ENCODE measurements at places on chromosomes 7 and 10.

DNA sequence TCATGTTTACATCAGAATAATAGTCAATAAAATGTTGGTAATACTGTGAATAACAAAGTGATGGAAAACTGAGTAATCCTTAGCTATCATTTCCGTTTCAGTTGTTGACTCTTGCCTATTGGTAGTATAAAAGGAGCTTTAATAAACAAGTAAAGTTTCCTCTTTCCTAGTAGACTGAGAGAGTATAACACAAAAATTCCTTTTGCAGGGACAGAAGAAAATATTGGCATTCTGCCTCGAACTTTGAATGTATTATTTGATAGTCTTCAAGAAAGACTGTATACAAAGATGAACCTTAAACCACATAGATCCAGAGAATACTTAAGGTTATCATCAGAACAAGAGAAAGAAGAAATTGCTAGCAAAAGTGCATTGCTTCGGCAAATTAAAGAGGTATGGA is 9.4 kb downstream of the KIF20B start:
- DNase-seq: no peak

DNA sequence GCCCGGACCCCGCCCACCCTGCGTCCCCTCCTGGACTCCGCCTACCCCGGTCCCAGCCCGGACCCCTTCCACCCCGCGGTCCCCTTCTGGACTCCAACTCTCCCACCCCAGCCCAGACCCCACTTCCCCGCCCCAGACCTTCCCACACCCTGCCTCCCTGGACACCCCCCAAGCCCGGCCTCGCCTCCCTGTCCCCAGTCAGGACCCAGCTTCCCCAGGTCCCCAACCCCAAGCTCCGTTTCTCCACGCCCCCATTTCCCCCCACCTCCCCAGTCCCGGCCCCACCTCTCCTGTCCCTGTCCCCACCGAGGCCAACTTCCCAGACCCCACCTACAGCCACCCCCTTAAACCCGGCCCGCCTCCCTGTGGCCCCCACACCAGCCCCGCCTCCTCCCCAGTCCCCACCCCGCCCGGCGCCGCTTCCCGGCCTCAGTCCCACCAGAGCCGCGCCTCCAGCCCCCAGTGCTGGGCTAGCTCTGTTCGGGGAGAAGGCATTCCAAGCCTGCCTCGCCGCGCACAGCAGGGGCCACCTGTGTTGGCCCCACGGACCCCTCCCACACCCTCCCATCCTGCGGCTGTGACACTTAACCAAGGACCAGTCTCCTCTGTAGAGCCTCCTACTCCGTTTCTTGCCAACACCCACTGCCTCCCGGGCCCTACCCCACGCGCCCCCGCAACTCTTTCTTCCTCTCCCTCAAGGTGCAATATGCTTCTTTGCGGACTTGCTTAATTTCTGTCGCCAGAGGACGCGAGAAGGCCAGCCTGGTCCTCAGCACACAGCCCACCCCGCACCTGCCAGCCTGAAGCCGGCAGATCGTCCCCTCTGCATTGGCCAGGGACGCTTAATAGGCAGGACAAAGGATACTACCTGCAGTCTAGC is 736 bp upstream of the ITIH5 start:
- peak; percentile 26 for DNase-seq

DNA sequence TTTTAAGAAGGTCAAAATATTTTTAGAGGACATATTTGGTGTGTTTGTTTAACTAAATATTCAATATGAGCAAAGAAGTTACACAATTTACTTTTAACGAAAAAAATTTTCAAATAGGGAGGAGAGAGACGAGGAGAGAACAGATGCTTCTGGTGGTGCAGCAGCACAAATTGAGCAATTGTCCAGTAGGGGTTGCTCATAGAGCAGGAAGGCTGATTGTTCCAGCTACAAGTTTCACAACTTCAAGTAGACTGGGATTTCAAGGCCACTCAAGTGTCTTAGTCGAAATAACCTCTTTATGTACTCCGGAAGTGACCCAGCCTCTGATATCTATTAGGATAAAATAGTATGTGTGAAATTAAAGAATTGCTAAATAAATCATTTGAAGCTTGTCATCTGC is 197.9 kb downstream of the HDAC9 start:
- peak; percentile 11 for DNase-seq

- DNase-seq: no peak
These were observed 38.2 kb downstream of the TNS3 start for GRCh38 chr7:47543714-47544113.

- DNase-seq: no peak
These were observed 15.6 kb downstream of the PWWP2B start for GRCh38 chr10:132412316-132413192.

GRCh38 chr7:47216439-47216838 is 365.5 kb downstream of the TNS3 start:
- no peak for DNase-seq

GRCh38 chr10:22436893-22437619 is 91.8 kb downstream of the SPAG6 start:
- DNase-seq: peak; percentile 86

- no peak for DNase-seq
These were observed 239.0 kb downstream of the SFMBT2 start for GRCh38 chr10:7171825-7172224.

DNA sequence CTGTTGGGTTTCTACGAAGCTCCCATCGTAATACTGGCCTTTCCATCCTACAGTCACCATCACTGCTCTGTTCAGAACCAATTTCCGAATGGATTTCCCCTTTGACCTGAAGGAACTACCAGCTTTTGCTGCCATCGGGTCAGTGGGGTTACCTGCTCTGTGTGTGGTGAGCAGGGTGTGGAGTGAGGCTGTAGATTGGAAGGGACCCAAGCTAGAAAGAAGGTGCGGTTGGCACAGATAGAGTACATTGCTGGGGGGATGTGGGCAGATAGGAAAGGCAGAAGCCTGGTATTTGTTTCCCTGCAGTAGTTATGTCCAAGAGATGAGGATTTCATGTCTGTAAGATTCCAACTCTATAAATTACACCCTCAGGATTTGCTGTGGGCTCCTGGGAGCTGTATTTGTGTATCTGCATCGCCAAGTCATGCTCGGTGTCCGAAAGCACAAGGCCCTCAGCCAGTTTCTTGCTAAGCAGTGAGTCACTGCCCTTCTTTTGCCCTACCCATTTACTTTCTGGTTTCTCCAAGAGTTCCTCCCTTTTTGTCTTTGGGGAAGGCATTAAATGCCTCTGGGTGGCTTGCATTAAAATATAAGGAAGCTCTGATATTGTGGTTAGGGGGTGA is 15.4 kb downstream of the CLCN1 start:
- DNase-seq: no peak

- no peak for DNase-seq
These were observed 93.8 kb downstream of the PARD3 start for GRCh38 chr10:34721208-34721840.

DNA sequence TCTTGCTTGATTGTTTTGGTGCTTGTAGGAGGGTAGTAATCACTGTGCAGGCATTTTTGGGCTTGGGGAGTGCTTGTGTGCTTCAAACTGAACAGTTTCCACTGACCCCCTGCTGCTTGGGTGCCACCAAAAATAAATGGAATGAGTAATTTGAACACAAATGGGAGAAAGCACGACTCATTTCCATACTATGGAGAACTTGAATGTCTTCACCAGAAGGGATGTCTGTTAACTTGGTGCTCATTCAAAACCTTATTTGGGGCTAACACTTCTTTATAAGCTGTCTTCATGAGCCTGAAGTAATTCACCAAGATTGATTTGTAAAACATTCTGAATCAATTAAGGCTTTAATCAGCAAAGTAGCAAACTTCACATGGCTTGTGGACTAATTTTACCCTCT is 560.3 kb downstream of the SDK1 start:
- DNase-seq: no peak

GRCh38 chr7:23371654-23372053 is 72.5 kb downstream of the MALSU1 start:
- no peak for DNase-seq

DNA sequence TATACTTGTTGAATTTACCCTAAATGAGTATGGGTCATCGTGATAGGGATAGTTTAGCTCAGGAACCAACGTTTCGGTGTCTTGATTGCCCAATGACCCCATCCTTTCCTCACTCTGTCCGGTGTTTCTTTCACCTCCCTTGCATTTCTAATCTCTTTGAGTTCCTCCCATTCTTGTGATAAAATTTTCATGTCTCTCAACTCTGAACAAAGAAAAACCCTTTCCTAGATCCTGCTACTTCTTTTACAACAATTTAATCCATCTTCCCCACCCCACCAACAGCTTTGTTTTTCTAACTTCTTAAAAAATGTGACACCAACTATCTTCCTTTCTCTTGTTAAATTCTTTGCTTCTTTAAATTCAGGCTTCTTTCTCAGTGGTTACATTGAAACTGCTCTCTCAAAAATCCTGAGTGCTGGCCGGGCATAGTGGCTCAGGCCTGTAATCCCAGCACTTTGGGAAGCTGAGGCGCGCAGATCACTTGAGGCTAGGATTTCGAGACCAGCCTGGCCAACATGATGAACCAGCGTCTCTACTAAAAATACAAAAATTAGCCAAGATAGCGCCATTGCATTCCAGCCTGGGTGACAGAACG is 130.3 kb upstream of the MINDY3 start:
- no peak for DNase-seq

DNA sequence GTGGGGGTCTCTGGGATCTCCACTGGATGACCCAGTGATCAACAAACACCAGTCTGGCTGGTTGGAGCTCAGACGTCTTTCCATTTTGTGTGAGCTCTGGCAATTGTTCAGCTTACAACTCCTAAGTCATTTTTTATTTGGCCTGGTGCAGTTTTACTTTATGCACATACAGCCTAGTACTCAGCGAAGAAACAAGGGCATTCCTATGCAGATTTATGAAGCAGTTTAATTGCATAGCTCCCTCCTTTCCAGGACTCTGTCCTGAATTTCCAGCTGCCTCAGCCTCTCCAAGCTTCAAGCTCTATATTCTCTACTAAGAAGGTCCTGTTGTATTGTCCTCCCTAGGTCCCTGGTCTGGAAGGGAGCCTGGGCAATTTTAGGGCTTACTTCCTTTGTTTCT is 145.6 kb upstream of the GALNT17 start:
- DNase-seq: no peak

DNA sequence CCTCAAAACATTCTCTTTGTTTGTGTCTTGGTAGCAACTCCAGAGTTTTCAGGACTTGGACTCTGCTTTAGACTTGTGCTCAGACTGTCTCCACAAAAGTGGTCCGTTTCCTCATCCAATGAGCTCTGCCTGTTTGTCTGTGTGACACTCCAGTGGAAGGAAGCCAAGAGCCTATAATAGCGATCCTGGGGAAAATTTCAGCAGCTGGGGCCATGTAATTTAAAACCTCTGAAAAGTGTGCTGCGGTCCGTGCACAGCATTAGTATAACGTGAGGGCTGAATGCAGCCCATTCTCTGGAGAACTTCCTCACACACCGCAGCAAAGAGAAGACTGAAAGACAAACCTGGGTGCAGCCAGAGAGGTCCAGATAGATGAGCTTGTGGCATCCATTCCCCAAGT is at the start of gene LRRC17:
LRRC17 (plus strand) TSS at position 259 of the 400 bp plus-strand sequence. CDS start 20,914 bp downstream, outside the sequence.
- DNase-seq: no peak

DNA sequence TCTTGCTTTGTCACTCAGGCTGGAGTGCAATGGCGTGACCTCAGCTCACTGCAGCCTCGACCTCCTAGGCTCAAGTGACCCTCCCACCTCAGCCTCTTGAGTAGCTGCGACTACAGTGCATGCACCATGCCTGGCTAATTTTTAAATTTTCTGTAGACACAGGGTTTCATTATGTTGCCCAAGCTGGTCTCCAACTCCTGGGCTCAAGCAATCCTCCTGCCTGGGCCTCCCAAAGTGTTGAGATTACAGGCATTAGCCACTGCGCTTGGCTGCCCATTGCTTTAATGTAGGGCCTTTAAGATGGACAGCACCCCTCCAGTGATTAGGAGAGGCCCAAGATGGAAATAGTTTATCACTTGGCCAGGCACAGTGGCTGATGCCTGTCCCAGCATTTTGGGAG is 39.4 kb downstream of the NIPSNAP2 start:
- DNase-seq: no peak

- DNase-seq: no peak
These were observed 138.1 kb downstream of the NRP1 start for GRCh38 chr10:33196377-33196706.

DNA sequence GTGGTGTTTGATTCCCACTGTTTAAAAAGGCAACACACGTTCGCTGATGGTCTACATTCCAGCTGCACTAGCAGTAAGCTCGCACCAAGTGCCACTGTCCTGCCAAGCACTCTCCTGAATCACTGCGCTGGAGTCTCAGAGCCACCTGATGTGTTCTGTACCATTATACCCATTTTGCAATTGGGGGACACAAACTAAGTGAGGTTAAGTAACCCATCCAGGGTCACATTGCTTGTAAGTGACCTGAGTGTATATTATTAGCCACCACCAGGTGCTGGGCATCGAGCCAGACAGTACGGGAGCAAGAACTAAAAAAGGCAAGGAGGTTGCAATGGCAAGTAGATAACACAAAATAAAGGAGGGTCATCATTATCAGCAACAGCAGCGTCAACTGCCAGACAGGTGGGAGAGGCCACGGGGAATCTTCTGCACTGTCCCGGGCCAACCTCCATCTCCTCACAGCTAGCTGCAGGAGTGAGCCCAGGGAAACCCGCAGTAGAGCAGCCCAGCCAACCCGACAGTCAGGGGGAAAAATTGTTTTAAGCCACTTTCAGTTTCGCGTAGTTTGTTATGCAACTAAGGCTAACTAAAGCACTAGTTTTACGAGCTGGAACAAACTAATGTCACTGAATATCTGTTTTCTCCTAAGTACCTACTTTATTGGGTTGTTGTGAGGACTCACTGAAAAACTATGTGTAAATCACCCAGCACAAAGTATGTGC is 712 bp upstream of the CPVL start:
- DNase-seq: peak; percentile 52

DNA sequence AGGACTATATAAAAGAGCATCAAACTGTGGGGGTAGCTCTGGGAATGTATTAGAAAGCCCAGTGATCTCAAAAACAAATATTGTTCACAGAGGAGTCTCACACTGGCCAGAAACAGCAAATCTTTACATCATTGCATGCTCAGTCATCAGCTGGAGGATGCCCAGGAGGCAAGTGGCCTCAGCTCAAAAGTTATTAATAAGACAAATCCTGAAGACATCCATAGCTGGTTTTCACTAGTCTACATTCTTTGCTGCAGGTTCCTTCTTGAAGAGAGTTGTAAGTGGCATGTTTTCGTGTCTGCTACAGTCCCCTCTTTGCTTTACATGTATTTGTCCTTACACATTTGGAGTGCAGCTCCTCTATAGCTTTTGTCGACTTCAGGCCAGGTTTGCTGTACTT is 8.6 kb upstream of the CCDC7 start:
- DNase-seq: no peak

All from thyroid gland (tissue), 4 donors.